ENCODE measurements at places on chromosomes 7 and 10.

GRCh38 chr7:94492601-94493000 is 17.0 kb upstream of the CASD1 start:
- DNase-seq: no peak

DNA sequence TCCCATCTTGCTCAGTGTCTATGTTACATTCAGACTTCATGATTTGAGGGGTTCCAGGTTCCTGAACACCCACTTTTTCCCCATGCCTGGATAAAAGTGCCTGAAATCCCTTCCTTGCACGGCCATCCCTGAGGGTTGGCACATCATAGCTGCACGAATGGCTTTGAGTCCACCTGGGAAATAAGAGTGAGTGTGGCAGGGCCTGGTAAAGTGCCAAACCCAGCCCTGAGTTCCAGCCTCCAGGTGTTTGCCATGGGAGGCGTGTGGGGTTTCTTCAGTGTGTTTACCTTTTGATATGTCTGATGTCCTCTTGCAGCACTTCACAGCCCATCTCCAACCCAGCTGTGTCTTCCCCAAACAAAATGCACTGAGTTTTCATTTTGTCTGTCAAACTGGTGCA is 145.7 kb downstream of the PAXIP1 start:
- no peak for DNase-seq

- no peak for DNase-seq
These were observed 193.0 kb upstream of the SEMA3A start for GRCh38 chr7:84387595-84387994.

GRCh38 chr7:69078997-69079769 is 519.1 kb upstream of the AUTS2 start:
- DNase-seq: no peak

DNA sequence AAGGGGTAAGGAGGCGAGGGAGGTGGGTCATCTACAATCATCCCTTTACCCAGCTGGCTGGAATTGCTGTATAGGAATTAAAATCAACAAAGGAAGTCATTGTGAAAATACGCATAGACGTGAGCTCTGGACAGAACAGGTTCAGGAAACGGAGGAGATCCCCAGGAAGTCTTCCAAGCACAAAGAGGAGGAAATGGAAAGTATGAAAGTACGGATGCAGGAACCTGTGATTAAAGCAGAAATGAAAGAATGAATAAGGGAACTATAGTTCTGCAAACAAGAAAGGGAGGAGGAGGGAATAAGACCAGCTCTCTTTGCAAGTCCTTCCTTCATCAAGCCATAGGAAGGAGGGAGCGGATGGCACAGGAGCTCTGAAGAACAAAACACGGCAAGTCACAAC is 61.8 kb downstream of the PYROXD2 start:
- no peak for DNase-seq

DNA sequence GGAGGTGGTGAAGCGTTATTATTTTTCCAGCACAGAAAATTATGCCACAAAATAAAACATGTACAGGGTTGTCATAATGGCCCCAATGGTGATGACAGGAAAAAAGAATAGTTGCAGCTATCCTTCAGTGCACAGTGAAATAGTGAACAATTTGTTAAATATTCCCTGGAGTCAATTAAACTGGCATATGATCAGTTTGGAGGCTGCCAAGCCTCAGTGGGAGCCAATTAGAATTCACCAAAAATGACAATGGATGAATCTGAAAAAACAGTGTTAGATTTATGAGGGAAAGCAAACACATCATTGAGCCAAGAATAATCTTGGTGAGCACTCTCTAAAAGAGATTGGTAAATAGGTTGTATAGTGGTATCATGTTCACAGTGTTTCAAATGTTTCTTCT is 146.3 kb downstream of the OTUD1 start:
- DNase-seq: no peak

GRCh38 chr7:22082886-22083703 is 137.4 kb upstream of the CDCA7L start:
- peak; percentile 96 for DNase-seq

DNA sequence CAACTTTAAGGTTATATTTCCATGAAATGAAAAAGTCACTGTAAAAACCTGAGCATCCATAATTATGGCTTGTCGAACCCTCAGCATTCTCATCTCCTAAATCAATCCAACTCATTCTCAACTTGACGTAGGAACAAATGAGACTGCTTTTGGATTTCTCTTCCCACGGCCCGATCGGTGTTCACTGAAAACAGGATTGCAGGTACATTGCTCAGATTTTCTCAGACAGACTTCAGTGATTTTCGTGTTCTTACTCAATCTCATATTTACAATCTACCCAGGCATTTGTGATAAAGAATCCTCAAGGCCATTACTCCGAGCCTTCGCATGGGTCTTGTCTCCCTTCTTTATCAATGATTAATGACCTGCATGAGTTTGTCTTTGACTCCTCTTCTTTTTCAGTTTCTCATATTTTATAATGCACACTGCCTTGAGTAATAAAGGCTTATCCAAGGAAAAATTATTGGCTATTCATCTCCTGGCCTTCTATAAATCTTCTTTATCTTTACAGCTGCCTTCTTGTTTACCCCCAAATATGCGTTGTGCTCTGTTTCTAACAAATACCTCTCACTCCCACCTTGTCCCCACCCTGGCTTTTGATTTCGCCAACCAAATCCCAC is 90.4 kb upstream of the MYO3A start:
- DNase-seq: no peak

DNA sequence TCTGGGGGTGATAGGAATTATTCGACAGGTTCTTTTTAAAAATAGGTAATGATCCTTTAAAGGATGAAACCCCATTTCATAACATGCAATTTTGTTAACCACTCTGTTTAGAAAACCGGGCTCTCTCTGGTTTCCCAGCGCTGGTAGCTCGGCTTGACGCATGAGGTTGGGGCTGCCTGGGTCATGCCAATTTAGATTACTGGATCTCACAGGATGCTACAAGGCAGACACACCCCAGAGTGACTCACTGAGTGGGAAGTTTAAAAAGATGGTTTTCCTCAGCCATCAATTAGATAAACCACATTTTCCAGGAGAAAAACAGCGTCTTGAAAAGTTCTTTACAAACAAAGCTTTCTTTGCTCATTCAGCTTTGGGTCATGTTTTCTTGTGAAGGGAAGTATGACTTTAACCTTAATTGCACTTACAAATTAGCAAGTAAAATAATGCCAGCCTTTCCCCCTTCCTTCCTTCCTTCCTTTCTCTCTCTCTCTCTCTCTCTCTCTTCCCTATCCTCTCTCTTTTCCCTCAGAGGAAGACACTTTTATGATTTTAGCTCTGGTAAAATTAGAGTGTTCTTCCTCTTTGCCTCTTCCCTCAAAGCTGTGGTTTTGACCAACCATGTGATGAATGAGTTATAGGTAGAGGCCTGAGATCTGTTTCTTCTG is 99.8 kb downstream of the EPDR1 start:
- no peak for DNase-seq

- DNase-seq: no peak
These were observed 383.5 kb downstream of the SFMBT2 start for GRCh38 chr10:7027237-7027912.

DNA sequence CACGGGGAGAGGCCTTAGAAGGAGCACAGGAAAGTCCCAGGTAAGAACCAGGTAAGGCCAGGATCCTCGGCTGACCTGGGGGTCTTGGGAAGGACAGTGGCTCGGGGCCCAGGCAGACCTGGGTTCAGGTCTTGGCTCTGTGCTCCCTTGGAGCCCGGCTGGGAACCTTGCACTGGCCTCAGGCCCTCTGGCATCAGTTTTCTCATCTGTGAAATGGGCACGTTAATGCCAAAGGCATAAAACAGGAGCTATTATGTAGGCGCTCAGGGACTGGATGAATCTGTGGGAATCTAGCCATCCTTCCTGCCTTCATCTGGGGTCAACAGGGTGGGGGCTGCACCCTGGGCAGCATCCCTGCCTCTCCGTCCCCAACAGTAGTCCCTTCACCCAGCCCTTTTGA is 8.3 kb upstream of the SLC29A4 start:
- DNase-seq: no peak

- DNase-seq: no peak
These were observed 86.1 kb upstream of the NPY start for GRCh38 chr7:24197852-24198251.
